Right atrium auricular region (tissue), 2 donors: ENCODE measurements at places on chromosomes 12 and 14. TPM values are rescaled to one million over a fixed set of nuclear protein-coding genes. Genes with fewer than 3 reads are reported as not detected.

DNA sequence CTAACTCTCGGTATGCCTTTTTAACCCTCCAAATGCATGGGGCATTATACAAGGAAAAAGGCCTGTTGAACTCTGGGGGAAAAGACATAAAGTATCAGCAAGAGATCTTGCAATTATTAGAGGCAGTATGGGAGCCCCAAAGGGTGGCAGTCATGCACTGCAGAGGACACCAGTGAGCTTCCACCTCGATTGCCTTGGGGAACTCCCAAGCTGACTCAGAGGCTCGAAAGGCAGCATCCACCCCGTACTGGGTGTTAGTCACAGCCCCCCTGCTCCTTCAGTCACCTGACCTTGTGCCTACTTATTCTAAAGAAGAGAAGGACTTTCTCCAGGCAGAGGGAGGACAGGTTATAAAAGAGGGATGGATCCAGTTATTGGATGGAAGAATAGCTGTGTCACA, 781.4 kb upstream of the TMEM132C start:
- DNase-seq = no peak

DNA sequence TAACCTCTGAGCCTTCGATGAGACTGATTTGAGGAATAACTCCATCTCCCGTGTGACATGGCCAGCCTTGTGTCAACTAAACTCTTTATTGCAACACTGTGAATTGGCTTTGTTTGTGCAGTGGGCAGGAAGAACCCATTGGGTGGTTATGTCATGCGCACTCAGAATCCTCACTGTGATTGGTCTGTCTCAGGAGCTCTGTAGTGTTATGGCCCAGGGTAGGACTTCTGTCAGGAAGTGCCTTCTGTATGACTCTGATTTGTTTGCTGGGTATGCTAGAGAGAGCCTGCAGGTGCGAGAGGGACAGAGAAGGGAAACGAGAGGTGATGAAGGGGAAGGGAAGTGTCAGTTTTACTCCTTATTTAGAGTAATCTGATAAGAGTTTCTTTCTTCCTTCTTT, 71.5 kb upstream of the DCD start:
- no peak for DNase-seq

DNA sequence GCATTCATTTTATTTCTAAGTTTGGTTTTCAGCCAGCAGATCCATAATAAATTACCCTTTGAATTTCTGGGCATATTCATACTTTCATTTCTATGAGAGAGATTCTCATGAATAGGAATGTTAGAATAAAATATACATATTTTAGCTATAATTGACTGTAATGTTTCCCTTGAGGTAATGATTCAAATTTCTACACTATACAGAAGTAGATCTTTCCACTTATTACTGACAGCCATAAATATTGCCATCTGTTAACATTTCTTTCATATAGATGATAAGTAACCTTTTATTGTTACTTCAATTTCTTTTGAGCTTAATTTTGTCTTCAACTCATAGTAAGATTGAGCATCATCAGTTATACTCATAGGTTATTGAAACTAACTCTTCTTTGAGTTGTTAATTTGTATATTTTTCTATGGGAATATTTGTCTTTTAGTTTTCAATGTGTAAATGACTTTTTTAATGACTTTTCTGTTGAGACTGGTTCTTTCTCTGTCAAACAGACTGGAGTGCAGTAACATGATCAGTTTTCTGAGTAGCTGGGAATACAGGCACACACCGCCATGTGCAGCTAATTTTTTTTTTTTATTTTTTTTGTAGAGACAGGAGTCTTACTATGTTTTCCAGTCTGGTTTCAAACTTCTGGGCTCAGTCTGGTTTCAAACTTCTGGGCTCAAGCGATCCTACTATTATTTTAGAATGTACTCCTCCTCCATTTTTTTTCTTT, 991.6 kb downstream of the SLC6A15 start:
- DNase-seq = no peak

- no peak for DNase-seq
These were observed 613.0 kb downstream of the RPS29 start for GRCh38 chr14:48973151-48973550.

DNA sequence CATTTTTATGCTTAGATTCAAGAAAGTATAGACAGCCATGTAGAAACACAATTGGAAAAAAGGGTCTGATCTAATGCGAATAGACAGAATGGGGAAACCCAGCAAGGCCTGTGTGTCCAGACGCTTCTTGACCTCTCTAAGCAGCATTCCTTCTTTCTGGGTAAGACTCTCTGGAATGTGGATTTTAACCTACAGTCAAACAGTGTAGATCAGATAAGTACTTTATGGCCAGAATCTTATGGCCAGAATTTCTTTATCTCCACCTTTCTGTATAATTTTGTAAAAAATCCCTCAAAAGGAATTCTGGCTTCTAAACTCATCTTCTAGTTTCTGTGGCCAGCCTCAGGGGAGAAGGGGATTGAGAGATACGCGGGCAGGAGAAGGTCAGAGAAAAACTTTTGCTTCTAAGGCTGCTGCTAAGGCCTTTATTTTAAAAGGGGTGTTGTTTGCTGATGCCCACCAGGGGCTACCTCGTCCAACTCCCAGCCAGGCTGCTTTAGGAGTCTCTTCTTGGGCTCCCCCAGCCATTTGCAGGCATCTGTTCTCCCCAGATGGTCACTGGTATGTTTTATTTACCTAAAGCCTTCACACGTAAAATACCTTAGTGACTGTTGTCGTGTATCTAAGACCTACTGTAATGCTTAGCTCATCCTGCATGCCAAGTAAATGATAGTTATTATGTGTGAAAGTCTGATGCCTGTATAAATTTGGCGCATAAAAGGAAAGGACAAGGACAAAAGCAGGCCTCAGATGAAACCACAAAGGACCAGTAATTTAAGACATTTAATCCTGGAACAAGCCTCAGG, 68.4 kb downstream of the ANO6 start:
- DNase-seq = no peak

GRCh38 chr14:101620821-101621785, 59.8 kb downstream of the DIO3 start:
- DNase-seq = peak; percentile 44

GRCh38 chr14:65847075-65847847, 434.7 kb downstream of the FUT8 start:
- peak; percentile 23 for DNase-seq

DNA sequence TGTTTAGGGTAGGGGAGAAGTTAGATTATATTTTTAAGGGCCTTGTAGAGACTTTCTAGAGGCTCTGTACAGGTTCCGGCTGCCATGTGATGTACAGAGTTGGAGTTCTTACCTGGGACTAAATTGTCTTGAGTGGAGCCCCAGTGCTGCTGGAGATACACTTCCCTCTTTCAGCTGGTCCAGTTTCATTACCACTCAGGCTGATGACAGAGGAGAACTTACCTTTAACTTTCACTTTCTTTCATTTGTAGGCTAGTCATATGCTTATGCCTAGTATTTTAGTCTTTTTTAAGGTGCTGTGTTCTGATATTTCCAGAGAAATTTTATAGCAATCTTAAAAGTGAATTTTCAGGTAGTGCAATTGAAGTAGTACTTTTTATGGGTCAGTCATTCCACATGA, 117.3 kb downstream of the ERC1 start:
- no peak for DNase-seq

DNA sequence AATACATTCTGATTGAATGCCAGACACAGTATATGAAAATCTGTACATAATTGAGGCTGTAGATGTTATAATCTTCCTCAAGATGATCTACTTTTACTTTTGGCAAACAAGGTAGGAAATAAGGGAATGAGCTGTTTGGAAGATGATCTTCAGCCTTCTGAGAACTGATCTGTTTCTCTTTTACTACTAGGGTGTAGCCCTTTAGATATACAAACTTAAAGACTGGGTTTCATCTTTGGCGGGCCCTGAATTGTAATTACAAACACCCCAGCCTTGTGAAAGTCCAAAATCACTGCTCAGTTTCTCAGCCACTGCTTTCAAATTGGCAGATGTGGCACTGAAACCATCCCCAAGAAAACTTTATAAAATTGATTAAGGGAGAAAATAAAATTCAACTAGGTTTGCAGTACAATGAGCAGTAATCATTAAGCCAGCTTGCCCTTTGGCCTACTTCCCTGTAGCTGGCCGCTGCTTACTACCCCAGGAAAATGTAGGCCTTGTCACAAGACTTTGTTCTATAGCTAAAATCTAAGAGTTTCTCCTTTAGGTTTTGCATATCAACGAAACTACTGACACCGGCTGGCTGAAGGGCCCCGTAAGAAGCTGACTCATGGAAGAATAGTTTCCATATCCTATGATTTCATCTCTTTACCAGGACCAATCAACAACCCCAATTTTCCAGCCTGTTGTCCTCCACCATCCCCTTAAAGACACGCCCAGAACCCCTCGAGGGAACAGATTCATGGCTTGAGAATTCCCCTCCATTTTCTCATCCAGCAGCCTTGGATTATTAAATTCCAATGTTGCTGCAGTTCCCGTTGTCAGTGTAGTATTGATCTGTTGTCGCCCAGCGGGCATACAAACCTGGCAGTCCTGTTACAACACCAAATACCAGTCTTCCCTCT, 210.8 kb downstream of the PCNX1 start:
- DNase-seq = no peak

DNA sequence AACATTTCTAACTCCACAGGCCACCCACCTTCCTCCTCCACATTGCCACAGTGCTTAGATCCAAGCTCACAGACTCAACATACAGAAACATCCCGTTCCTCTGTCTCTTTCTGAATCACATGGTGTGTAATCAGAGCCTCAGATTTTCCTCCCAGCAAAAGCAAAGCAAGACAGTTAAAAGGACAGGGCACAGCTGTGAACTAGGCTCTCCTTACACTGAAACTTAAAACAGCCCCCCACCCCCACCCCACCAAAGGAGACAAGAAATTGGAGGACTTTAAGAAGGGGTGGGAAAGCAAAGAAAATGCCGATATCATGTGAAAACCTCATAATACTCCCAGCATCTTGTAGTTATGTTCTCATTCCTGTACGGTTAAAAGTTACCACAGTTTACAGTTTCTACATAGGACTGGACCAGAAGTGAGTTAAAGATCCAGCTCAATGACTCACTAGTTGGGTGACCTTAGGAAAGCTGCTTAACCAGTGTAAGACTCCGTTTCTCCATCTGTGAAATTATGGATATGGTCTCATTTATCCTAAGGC, 4.8 kb downstream of the YBX3 start:
- no peak for DNase-seq

- DNase-seq = no peak
These were observed 163.5 kb downstream of the KTN1 start for GRCh38 chr14:55743551-55743950.

DNA sequence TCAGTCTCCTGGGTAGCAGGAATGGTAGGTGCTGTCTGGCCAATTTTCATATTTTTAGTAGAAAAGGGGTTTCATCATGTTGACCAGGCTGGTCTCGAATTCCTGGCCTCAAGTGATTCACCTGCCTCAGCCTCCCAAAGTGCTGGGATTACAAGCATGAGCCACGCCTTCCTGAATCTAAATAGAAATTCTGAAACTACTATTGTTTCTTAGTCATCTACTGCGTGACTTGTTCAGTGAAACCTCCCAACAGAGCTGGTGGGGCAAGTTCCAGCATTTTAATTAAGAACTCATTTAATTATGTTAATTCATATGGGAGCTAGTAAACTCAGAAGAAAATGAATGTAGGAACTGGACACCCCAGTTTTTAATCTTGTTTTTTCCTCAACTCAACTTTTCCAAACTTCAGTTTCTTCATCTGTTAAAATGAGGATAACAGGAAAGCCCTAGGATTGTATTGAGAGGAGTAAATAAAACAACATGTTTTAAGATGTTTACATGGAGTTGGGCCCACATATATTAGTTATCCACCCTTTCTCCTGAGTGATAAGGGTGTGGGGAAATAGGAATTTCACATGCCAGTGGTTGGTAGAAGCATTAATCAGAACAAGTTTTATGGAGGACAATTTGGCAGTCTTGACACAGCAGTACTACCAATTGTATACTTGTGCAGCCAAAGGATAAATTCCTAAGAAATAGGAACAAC, 335.8 kb upstream of the E2F7 start:
- no peak for DNase-seq

DNA sequence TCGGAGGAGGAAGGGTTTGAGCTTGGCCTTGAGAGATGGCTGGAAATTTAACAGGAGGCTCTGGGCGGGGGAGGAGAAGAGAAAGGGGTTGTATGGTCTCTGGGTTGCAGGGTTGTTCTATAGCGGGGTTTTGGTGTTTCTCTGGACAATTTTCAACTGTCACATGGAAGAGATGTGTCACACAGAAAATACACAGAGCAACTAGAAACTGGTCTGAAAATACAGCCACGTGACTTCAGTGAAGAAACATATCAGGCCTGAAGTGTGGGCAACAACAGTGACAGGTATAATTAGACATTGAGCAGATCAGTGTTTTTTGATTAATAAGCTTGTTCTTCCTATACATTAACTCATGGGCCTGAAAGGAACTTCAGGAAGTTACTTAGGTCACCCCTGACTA, 205.3 kb upstream of the HMGA2 start:
- no peak for DNase-seq

DNA sequence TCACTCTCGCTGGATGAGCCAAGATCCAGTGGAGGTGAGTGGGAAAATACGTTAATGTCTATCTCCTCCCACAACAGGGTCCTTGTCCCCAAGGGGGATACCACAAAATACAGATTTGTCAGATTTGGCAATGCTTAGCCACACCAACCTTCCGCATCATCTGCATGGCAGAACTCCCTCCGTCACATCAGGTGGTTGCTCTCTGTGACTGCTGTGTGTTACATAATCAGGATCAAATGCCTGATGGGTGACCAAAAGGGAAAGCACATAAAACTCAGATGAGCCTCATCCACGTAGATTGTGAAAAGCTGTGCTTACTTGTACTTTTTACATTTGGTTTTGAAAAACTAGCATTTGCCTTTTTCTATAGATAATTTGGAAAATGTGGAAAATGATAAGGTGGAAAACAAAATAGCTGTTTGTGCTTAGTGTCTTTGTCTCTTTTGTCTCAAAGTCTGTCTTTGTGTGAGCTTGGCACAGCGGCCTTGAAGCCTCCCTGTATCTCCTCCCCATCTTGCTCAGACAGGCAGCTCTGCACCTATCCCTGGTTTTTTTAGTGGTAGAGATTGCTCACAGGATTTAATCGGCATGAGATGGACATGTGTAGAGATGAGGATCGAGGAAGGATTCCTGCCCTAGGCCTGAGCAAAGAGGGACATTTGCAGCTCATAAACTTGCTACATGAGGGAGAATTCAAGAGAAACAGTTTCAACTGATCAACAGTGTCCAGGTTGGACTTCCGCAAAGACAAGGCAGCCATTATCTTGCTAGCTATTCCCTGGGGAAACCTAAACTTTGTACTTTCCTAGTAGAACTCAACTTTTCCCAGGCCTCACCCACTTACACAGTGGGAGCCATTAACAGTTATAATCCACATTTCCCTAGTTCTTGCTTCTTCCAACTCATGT, 3.6 kb upstream of the FGF6 start:
- DNase-seq = no peak

The COX8C gene
- not detected for total RNA-seq

The RPGRIP1 gene
- total RNA-seq = not detected

The ANKS1B gene
- total RNA-seq = 3.1 TPM

The OLR1 gene
- 1.6 TPM for total RNA-seq

The NDRG2 gene
- 360 TPM for total RNA-seq

The C12orf50 gene
- total RNA-seq = not detected

The ITGB7 gene
- 0.47 TPM for total RNA-seq

The C12orf54 gene
- total RNA-seq = not detected
